ENCODE measurements at places on chromosomes 5 and 9.

- DNase-seq = no peak
Observed at GRCh38 chr9:24497671-24498070, 48.0 kb downstream of the IZUMO3 start.

GRCh38 chr5:158727136-158727535 lies 372.6 kb downstream of the EBF1 start:
- DNase-seq = no peak

DNA sequence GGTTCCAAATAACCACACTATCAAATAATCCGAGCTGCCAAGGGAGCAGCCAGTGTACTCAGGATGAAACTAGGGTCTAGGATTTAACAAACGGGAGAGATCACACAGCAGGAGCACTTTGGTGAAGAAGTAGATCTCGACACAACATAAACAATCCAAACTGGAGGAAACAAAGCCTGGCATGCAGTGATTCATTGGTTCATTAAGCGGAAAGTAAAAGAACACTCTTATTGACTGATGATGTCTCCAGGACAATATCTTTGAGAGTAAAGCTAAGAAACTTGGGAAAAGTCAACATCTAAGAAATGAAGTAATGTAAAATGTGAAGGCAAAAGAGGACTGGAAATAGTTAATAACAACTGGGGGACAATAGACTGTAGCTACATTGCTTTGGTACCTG lies 1478.3 kb upstream of the CDH9 start:
- DNase-seq = no peak

- DNase-seq = no peak
Observed at GRCh38 chr5:39624268-39624886, 199.6 kb upstream of the DAB2 start.

DNA sequence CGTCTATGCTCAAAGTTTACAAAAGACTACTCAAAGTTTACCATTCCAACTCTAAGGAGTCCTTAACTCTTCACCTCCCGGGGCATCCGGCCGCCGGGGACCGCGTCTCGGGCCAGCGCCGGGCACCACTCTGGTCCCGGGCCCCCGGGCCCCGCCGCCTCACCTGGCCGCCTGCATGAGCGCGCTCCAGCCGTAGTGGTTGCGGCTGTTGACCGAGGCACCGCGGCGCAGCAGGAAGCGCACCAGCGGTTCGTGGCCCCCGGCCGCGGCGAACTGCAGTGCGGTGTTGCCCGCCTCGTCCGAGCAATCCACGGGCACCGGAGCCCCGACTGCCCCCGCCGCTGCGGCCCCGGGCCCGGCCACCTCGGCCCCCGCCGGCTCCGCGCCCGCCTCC lies 388 bp downstream of the ANKS6 start:
- DNase-seq = no peak

DNA sequence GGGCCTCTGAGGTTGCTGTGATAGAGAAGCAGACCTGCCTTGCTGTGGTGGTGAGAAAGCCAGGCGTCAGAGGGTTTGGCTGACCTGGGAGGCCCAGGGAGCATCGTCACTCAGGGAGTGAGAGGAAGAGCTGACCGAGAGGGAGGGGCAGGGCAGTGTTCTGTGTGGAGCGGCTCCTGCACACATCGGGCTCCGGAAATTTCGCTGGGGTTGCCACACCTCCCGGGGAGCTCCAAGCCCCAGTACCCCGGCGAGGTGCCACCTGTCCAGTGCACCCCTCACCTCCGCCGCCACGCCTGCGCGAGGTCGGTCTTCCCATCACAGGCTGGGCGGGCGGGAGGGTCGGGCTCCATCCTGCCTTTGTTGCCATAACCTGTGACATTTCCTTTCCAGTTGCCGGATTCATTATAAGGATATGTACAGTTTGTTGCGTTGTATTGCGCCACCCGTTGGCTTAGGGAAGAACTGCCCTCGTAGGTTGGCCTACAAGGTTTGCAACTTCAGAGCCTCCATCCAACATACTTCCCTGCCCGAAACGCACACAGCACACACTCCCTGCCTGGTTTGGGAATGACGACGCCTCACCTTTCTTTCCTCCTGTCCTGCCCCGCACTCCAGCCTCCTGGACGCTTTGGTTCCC lies 223.2 kb downstream of the CACNA1B start:
- no peak for DNase-seq

- DNase-seq = no peak
Observed at GRCh38 chr5:81505672-81506071, 111.7 kb upstream of the ACOT12 start.

DNA sequence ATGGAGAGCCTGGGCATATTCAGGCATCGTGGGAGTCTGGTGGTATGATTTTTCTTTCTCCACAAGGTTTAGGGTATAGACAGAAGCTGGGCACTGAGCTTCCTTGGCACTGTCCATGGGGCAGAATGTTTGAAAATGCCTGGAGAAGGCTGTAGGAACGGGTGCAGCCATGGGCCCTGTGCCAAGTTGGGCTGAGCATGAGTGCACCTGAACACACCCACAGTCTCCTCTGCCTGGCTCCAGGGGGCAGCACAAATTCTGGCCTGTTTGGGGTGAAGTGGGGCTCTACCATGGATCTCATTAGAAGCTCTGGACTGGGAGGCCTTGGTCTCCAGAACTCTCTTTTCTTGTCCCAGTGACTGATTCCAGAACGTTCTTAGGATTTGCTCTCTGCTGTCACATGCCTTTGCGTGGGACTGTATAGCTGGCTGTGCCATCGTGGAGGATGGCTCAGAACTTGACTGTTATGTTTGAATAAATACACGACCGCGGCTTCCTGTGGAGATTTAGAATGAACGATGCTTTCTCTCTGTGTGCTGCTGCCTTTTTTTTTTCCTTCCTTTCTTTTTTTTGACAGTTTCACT lies 229.8 kb downstream of the FANCC start:
- DNase-seq = no peak

GRCh38 chr9:124394167-124394566 lies 21.1 kb downstream of the PSMB7 start:
- DNase-seq = peak; percentile 68

DNA sequence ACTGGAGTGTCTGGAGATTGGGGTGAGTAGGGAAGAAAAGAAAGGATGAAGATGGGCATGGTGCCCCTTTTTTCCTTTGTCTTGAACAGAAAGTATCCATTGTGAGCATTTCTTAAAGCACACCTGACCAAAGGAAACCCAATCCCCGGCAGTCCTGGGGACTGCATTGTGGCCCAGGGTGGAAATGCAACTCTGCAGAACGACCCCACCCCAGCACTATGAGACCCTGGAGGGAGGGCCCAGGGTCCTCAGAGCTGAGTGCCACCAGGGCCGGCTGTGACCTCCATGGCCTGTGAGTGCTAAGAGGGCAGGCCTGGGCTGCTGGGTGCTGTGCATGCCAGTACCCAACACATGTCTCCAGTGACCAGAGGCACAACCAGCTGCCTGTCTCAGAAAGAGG lies 18.5 kb downstream of the EEIG1 start:
- no peak for DNase-seq

- DNase-seq = peak; percentile 84
Observed at GRCh38 chr5:181241393-181241975, 2.2 kb downstream of the RACK1 start.

DNA sequence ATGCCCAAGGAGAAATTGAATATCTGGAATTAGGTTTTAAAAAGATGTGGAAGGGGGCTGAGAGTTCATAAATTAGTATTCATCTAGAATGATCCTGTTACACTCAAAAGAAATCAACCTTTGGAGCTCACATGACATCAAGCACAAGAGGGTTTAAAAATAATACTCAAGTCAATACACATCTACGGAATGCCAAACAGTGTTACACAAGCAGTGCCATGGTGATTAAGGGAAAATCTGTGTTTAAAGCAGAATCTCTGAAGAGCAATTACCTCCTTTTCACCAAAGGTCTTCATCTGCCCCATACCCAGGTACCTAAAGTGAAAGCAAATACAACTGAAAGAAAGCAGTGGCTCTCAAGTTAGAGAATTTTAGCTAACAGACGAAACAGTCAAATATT lies 261.6 kb downstream of the NFIB start:
- DNase-seq = no peak

DNA sequence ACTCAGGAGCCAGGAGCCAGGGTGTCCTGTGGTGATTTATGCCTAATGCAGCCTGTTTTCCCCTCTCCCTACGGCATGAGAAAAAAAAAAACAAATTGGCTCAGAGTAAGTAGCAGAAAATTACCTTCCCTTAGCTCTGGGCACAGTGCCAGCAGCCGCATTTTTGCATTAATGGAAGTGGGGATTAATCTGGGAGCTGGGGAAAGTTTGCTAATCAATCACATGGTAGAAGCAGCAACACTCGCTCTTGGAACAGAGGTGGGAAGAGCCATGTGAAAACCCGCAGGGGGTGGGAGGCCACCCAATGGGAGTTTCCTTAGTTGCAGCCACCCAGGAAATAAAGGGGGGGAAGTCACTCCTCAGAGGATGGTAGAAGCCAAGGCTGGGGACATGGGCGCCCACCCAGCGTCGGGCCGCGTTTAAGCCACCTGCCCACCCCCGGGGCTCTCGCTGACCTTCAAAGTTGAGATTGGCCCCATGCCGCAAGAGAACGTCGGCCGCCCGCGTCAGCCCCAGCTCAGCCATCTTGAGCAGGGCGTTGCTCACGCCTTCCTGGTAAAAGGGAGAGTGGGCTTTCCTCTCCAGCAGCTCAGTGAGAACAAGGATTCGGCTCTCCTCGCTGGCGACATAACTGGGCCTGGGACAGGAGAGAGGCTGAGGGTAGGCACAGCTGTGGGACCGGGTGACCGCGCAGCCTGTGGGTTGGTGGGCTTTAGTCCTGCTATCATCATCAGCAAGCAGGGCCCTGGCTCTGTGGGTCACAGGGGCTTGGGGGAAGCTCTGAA lies 1.7 kb downstream of the ASB6 start:
- no peak for DNase-seq

DNA sequence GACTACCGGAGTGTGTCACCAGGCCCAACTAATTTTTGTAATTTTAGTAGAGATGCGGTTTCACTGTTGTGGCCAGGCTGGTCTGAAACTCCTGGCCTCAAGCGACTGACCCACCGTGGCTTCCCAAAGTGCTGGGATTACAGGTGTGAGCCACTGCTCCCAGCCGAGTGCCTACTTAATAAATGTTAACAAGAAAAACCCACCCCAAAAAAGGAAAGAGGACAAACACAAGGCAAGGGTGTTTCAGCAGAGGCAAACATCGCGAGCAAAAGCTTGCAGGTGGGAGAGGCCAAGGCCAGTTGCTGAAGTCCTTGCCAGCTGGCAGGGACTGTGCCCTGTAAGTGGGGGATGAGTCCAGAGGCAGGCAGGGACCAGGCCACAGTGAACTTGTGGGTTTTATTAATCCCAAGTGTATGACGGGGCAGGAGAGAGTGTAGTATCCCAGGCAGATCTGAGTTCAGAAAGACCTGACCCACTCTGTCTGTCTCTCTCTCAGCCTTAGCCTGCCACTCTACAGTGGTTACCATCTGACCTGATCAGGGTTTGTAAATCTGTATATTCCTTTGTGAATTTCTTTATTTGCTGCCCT lies 6.4 kb upstream of the FPGS start:
- DNase-seq = no peak

GRCh38 chr5:18882154-18882553 lies 1105.8 kb downstream of the CDH18 start:
- no peak for DNase-seq

DNA sequence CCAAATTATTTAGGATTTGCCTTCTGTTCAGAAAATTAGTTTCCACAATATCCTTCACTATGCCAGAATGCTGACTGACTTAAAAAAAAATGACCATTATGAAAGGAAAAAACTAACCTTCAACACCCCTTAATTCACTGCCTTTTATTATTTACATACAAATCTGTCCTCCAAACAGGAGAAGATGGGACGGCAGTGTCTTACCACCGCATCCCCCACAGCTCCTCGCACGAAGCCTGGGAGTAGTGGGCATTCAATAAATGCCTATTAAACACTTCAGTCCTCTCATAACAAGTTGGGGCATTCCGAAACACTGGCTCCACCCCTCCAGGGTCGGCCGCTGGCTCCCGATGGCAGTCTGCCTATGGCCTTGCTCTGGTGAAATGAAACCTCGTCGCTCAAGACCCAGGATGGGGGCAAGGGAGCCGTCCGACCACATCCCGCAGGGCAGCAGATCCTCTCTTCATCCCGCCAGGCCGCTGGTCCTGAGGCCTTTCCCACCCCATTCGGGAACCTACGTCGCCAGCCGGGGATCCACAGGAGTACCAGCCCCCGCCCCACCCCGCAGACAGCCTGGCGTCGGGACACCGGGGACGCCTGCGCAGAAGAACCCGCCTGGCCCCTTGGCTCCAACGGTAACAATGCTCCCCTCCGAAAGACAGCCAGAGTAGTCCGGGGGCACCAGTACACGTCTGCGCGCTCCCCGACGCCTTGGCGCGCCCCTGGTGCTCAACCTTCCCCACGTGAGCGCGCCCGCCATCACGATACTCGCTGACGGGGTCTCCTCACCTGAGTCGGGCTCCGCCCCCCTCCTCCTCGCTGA lies 613 bp downstream of the ZBTB5 start:
- DNase-seq = peak; percentile 78

GRCh38 chr5:107571621-107572536 lies 98.9 kb downstream of the EFNA5 start:
- peak; percentile 73 for DNase-seq

DNA sequence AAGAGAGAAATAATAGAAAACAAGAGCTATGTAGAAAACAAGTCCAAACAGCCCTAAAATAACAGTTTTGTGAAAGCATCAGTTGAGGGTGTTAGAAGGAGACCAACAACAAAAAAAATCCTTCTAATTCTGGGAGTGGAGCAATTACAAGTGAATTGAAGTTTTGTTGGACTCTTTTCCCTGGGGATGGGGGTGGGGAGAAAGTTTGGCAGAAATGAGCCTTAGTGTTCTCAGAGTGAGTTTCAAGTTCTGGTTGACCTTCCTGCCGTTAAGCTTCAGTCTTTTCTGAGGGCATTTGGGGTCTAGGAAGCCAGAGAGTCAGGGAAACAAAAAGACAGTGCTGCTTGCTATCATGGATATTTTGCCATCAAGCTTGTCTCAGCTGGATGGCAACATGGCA lies 106.3 kb upstream of the TRIM32 start:
- no peak for DNase-seq

DNA sequence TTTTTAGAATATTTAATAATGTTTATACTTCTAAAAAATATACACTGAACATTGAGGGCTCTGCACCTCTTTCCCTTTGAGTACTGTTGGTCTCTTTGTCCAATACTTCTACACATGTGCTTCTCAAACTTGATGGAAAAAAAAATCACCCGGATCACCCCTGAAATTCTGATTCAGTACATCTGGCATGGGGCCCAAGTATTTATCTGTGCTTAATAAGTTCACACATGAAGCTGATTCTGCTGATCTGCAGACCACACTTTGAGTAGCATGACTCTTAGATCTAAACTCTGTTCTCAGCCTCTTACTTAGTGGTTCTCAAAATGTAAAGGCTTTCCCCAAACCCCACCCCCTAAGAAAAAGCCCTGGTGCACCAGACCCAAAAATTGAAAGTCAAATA lies 12.0 kb downstream of the RUSC2 start:
- DNase-seq = no peak

- DNase-seq = no peak
Observed at GRCh38 chr9:16866587-16866986, 3.9 kb downstream of the BNC2 start.

GRCh38 chr9:111896942-111897600 lies 457 bp downstream of the UGCG start:
- no peak for DNase-seq

- DNase-seq = peak; percentile 80
Observed at GRCh38 chr9:128026255-128026772, 40.8 kb downstream of the NAIF1 start.

Data from T-helper 2 cell (primary cell).